ENCODE measurements at places on chromosomes 4 and X.
A peak's percentile ranks its signal among the peaks of the same experiment; 100 is the strongest.

DNA sequence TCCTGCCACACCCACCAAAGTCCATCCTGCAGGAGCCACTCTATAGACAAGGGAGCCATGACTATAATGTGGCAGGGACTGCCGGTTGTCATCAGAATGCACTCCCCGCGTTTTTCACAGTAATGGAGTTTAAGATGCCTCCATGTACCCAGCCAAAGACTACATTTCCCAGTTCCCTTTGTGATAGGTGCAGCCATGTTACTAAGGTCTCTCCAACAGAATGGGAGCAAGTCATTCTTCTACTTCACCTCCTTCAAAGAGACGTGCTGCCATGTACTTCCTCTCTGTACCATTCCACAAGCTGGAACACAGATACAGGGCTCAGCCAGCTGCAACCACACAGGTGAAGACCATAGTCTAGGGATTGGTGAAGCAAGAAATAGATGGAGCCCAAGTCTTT is 126.7 kb downstream of the CORIN start:
- DNase-seq, result no peak

- DNase-seq, result no peak
These were observed 99.0 kb downstream of the FIP1L1 start for GRCh38 chr4:53476232-53477037.

DNA sequence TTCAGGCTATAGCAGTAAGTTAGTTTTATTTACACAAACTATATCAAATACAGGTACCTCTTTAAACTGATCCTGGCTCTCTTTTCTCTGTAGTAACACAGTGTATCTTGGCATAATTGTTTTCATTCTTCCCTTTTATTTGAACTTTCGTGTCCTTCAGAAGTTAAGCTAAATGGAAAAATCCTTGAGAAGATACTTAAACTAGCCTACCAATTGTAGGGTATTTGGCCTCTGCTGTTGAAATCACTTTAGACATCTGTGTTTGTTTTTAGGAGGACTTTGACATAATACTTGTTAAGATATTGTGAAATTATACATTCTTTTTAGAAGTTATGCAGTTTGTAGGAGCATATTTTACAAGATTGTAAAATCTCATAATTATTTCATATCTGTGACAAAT is 90.3 kb upstream of the GK2 start:
- DNase-seq, result no peak

- no peak for DNase-seq
These were observed 58.9 kb upstream of the IRS4 start for GRCh38 chrX:108795240-108795639.

- no peak for DNase-seq
These were observed 718 bp downstream of the RAB40A start for GRCh38 chrX:103518571-103518970.

DNA sequence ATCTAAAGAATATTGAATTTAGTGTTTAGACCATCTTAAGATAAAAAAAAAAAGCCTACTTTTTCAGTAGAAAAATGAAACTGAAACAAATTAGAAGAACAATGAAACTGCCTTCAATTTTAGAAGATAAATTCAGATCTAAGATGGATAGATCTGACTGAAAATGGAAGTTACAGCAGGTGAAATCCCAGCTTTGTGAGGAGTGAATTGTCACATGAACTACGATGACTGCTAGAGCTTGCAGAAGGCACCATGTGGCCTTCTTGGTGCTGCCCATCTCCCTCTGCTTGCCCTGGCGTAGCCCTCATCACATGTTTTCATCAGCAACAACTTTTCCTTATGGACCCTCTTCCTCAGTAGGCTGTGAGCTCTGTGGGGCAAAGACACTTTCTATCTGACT is 51.4 kb upstream of the EMCN start:
- no peak for DNase-seq

DNA sequence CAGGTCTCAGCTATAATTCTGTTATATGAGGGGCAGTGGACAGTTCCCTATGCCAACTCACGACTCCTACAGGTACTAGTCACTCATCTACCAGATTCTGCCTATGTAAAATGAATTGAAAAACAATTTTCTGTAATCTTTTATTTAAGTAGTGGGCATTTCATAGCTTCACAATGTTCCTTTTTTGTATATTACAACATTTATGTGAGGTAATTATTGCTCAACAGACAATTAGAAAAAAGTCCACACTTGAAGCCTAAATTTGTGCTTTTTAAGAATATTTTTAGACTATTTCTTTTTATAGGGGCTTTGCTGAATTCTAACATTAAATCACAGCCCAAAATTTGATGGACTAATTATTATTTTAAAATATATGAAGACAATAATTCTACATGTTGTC is 20.4 kb downstream of the EREG start:
- DNase-seq, result no peak

GRCh38 chr4:4980621-4981230 is 38.5 kb downstream of the CYTL1 start:
- DNase-seq, result no peak

GRCh38 chr4:40730091-40730679 is 19.6 kb upstream of the NSUN7 start:
- DNase-seq, result no peak

- DNase-seq, result no peak
These were observed 16.1 kb upstream of the EXOSC9 start for GRCh38 chr4:121784975-121785374.

DNA sequence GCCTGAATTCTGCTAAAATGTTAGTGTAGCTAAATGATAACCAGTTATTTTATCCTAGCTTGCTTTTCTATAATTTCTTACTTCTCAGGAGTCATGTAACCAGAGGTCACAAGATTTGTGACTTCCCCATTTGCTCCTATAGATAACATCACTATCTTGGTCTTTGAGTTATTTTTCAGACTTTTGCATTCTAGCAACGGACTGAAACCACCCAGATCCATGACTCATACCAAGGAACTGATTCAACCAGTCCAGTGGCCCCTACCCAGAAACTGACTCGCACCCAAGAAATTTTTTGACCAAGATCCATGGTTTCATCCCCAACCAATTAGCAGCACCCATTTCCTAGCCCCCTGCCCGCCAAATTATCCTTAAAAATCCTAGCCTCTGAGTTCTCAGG is 50.0 kb downstream of the IQCM start:
- DNase-seq, result no peak

DNA sequence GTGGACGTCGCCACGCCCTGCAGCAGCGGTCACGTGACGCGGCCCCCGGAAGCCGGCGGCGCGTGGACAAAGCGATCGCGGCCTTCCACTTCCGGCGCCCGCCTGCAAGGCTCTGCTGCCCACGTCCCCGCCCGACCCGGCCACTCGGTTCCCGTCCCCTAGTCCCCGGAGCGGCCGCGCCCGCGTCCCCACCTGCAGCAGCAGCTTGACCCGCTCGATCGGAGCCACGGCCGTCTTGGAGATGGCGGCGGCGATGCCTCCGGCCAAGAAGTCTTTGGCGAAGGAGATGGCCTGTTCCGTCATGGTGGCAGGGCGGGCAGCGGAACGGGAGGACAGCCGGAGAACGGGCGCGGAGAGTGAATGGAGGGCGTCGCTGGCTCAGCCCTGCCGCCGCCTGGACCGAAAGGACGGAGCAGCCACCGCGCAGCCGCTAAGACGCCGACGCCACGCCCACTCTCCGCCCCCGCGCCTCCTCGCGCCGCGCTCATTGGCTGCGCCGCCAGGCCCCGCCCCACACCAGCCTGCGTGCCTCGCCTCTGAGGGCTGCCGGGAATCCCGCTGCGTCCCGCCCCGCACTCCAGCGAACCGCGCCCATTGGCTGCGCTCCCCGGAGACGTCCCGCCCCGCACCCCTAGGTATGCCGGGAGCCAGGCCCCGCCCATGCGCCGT is at the start of gene SLC25A6:
Gene SLC25A6 (minus strand): TSS at position 407 of the 669 bp plus-strand sequence. CDS start 104 bp downstream, at position 303.
- peak; percentile 99 for DNase-seq

- DNase-seq, result no peak
These were observed 238.9 kb downstream of the NR3C2 start for GRCh38 chr4:148203056-148203898.

GRCh38 chr4:26088433-26088928 is 174.5 kb downstream of the SMIM20 start:
- no peak for DNase-seq

DNA sequence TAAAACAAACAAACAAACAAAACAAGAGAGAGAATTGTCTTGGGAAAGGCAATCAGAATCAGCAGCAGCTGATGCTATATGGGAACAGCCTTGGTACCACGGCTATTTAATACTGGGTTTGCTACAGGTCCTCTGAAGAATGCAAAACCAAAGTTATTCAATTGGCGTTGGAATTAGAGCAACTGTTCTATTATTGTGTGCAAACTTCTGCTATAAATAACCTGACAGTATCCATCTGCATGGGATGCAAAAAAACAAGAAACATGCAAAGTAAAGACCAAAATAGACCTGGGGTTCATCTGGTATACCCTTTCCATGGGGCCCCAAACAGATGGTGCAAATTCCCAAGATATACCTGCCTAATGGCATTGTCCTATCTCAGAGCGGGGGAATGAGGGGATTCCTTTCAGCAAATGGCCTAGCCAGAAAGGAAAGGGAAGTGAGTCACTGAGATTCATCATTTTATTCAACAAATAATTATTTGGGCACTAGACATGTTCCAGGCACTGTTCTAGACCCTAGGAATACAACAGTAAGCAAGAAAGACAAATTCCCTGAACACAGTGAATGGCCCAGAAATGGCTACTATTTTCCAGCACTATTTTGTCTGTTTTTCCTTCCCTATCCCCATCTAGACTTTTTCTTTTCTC is 268.9 kb downstream of the FBXW7 start:
- no peak for DNase-seq

DNA sequence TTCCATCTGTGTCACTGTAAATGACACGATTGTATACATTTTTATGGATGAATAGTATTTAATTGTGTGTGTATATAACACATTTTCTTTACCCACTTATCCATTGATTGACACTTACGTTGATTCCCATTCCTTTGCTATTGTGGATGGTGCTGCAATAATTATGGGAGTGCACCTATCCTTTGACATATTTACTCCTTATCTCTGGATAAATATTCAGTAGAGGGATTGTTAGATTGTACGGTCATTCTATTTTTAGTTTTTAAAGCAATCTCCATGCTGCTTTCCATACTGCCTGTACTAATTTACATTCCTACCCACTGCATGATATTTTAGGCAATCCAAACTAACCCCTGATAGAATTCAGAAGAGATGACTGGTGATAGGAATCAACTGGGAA is 980.1 kb downstream of the FSTL5 start:
- no peak for DNase-seq

- no peak for DNase-seq
These were observed 41.1 kb upstream of the ACSL4 start for GRCh38 chrX:109774136-109774535.

Measured in activated CD4-positive, alpha-beta T cell treated with anti-CD3 and anti-CD28 coated beads, Interleukin-2, amount 10 ng/mL, durations not matched to agents 7 days and 5 days (primary cell).